ENCODE measurements at places on chromosomes 3 and 15. TPM values are rescaled to one million over a fixed set of nuclear protein-coding genes. Genes with fewer than 3 reads are reported as not detected.

Gene CIAO2A
- polyA plus RNA-seq, result 381 TPM

Gene CD200R1
- not detected for polyA plus RNA-seq

Gene GOLGA8M
- not detected for polyA plus RNA-seq

Gene PAQR5
- polyA plus RNA-seq, result not detected
